CD4-positive, alpha-beta T cell treated with Interleukin-1 beta for 1 hour (primary cell): ENCODE measurements at places on chromosomes 4 and X.
A peak's percentile ranks its signal among the peaks of the same experiment; 100 is the strongest.

DNA sequence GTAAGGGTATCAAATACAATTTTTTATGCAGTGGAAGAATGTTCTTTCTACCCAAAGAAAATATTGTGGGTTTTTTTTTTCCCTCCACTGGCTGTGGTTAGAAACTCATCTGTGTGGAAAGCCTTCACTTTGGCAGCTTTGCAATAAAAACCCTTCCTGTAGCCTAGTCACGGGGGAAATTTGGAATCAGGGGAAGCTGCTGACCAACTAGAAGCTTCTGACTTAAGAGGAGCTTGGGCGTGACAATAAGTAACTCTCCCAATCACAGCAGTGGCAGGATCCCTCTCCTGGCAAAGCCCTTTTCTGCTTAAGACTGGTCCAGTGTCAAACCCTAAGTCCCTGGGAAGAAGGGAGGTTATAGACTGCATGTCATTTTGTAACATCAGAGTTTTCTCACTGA is 87.9 kb downstream of the LRRC66 start:
- DNase-seq, result no peak

GRCh38 chr4:106318511-106318910 is 2.2 kb downstream of the AIMP1 start:
- DNase-seq, result no peak

DNA sequence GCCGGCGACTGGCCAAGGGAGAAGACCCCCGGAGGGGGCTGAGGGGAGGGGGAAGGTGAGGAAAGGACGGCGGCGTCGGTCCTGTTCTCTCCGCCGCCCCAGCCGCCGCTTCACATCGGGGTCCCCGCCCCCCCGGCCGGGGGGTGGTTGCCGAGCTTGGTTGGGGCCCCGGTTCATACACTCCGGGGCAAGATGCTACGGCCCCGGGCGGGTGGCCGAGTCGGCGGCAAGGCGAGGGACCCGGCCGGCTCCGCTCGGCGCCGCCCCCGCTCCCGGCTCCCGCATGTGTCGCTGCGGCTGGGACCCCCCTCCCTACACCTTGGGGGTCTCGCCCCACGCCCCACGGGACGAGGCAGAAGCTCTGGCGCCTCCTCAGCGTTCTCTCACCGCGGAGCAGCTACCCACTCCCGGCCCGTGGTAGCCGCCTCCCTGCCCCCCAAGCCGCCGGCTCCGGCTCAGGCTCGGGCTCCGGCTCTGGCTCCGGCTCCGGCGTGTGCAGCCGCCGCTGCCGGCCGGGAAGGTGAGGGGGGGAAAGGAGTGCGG is 461 bp downstream of the FBXW7 start:
- peak; percentile 12 for DNase-seq

- no peak for DNase-seq
Observed at GRCh38 chrX:37776987-37777325, 2.9 kb upstream of the CYBB start.

DNA sequence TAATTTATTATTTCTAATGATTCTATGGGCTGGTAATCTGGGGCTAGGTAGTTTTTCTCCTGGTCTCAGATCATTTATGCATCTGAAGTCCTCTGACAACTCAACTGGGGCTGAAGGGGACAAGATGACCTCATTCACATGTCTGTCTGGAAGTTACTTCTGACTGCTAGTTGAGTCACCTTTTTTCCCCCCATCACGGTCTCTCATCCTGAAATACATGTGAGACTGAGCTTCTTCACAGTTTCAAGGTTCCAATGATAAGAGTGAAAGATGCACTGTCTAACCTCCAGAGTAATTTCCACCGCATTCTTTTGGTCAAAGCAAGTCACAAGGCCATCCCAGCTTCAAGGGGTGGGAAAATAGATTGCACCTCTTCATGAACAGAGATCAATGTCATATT is 356.7 kb upstream of the RPS6KA3 start:
- no peak for DNase-seq

DNA sequence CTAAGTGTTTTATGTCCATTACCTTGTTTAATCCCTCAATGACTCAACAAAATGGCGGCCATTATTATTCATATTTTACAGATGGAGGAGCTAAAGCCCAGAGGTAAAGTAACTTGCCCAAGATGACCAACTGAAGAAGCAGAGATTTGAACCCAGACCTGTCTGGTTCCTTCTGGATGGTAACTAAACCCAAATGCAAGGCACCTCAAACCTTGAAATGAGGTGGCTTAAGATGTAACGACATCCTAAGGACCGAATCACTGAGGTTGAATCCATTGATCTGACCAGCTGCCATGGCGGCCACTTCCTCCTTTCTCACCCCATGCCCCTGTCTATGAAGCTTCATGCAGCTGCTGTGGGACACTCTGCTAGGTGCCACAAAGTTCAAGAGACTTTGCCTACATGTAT is 932 bp downstream of the TLR10 start:
- no peak for DNase-seq

GRCh38 chrX:118114971-118115370 is 1.6 kb downstream of the KLHL13 start:
- DNase-seq, result no peak

GRCh38 chr4:28831867-28832266 is 1888.3 kb upstream of the PCDH7 start:
- DNase-seq, result no peak

DNA sequence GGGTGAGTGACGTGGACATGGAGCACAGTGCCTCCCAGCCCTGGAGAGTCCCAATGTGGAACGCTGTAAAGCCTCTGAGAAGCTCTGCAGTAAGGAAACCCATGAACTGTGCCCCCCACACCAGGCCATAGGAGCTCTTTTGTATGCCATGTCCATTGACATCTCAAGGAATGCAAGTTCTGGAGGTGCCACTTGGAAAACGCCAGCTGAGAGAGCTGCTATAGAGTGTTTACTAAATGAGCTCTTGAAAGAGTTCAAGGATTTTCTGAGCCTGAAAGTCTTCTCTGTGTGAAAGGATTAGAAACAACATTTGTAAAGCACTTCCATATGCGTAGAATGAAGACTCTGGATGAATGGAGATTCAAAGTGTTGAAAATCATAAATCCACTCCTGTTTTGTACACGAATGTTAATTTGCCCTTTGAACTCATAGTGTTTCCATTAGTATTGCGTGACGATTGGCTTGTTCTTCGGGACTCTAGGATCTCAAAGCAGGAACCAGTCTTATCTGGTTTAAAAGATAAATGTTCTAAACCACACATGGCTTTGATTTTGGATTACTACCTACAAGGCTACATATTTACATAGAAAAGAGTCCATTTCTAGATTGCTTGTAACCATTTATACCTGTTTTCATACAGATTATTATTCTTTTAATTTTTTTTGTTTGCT is 41.8 kb upstream of the STOX2 start:
- no peak for DNase-seq

- no peak for DNase-seq
Observed at GRCh38 chrX:77453190-77453589, 6.0 kb downstream of the FGF16 start.

- DNase-seq, result no peak
Observed at GRCh38 chr4:55931833-55932232, 16.9 kb upstream of the CEP135 start.

GRCh38 chrX:119693040-119693995 is at the start of gene SEPTIN6:
SEPTIN6 (minus strand) TSS chrX:119693168; CDS start chrX:119693105, 63 bp downstream.
- DNase-seq, result peak; percentile 89

GRCh38 chr4:137968956-137969678 is 273.0 kb downstream of the SLC7A11 start:
- DNase-seq, result no peak

DNA sequence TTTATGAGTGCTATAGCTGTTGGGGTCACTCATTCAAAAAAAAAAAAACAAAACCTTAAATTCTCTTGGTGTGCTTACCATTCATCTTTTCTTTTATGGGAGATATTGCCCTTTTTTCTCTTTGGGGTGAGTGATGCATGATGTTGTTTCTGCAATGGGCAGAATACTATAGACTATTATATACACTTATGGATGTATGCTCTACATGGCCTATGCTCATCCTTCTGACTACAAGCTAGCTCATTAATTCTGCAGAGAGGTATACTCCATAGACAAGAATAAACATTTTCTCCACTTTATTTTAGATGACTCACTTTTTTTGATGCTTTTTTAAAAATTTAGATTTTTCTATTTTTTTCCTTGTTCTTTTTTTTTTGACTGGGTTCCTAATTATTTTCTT is 160.3 kb upstream of the ANK2 start:
- DNase-seq, result no peak

- DNase-seq, result no peak
Observed at GRCh38 chrX:20477836-20478524, 211.3 kb upstream of the RPS6KA3 start.

DNA sequence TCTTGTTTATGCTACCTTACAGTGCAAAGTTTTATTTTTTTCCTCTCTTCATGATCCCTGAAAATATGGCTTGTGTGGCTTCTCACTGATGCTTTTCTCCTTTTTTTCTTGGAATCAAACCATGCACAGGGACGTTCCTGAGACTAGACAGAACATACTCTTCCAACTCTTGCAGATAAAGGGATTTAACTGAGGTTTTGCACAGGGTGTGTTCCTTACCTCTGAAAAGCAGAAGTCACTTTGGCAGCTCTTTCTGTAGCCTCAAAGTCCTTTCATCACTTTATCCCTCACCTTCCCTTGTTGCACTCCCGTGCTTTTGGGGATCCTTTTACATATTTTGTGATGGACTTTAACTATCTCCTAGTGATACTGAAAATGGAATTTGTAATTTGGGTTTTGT is 300.1 kb downstream of the SPRY1 start:
- DNase-seq, result no peak

DNA sequence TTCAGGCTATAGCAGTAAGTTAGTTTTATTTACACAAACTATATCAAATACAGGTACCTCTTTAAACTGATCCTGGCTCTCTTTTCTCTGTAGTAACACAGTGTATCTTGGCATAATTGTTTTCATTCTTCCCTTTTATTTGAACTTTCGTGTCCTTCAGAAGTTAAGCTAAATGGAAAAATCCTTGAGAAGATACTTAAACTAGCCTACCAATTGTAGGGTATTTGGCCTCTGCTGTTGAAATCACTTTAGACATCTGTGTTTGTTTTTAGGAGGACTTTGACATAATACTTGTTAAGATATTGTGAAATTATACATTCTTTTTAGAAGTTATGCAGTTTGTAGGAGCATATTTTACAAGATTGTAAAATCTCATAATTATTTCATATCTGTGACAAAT is 90.3 kb upstream of the GK2 start:
- DNase-seq, result no peak

DNA sequence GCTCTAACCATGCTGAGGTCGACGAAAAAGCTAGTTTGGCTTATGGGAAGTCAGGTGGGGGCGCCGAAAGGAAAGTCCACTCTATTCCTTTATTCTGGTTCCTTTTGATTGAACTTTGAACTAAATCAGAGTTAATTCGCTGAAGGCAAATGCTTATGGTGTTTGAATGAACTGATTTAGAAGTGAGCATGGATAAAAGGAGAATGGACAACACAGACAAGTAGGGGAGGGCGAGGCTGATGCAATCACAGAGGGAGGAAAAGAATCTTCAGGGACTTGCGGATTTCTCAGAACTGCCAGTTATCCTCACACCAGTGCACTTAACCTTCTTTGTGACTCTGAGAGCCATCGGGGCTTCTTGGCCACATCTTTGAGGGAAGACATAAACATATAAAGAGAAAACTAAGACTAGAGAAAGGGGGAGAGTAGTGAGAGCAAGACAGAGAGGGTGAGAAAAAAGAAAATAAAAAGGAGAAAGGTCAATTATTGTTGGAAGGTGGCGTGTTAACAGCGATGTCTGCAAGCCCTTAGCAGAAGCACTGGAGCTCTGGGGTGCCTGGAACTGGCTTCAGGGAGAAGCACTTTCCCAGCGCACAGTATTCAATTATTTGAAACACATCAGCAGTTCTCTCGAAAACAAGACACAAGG is 79.6 kb upstream of the PLAC1 start:
- DNase-seq, result no peak

DNA sequence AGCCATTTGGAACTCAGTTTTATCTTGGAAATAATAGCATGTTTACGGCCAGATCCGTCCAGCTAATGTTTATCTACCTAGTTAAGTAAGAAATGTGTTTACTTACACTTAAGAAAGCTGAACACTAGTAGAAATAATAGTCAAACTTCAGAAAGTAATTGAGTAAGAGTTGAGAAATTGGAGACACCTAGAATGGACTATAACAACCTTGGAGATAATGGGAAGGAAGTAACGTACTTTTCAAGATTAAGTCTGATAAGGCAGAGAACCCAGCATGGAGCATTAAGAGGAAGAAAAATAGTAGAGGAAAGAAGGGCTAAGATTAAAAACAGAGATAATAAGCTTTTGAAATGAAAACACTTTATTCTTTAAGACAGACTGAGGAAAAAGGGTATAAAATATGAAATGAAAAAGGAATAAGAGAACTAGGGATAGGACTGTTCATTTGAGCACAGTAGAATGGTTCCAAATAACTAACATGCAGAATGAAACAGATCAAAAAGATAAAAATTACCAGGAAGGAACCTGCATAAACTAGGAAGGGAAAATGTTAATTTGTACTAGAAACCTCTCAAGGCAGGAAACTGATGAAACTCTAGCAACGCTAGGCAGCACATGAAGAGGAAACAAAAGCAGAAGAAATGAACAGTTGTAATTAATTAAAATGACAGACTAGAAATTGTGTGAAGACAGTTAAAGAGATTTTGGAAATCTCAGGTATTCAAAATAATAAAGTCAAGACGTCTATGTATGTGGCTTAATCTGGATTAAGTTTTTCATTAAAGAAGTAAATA is 71.7 kb downstream of the FBXW7 start:
- no peak for DNase-seq

DNA sequence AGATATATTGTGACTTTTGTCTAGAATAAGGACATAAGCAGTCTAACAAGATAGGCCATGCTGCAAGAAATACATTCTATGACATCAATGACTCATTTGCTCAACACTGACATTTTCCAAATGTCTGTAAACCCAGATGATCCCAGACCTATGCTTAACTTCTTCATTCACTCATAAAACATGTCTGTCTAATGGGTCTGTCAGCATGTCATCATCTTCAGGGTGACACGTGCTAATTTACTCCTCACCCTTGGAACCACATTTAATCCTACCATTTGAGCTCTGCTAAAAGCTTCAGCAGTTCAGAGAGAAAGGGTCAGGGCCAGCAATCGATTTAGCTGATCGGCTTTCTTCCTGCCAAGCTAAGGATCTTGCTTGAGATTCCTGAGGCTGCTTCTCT is 109.4 kb upstream of the MAP3K15 start:
- DNase-seq, result no peak

DNA sequence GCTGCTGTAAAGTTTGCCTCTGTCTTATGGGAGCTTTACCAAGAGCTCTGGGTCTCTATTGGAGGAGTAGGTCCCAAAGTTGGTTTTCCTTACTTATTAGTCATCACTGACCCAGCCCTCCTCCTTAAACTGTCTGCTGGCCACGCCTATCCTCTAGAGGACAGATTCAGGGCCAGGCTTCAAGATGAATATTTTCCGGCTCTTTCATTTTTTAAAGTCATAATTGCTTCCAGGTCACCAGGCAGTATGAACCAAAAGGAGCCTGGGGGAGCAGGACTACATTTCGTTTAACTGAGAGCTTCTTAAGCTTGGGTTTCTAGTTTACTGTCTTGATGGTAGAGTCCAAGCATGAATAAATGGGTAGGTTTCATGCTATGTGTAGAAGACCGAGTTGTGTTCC is 13.7 kb downstream of the BCORL1 start:
- DNase-seq, result no peak

- DNase-seq, result no peak
Observed at GRCh38 chr4:140816806-140817510, 60.8 kb upstream of the TBC1D9 start.

GRCh38 chr4:183202523-183202922 is 103.5 kb downstream of the WWC2 start:
- no peak for DNase-seq
